ENCODE measurements at places on chromosomes 1 and 21.

DNA sequence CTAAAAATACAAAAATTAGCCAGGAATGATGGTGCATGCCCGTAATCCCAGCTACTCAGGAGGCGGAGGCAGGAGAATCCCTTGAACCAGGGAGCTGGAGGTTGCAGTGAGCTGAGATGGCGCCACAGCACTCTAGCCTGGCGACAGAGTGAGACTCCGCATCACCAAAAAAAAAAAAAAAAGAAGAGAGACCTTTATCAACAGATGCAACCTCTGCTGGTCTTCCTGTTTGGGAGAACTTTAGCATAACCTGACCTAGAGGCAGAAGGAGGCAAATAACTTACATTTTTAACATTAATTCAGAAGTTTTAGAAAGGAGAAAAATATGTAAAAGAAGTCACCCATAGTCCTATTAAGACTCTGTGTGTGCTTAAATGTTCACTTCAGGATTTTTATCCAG, 32.4 kb downstream of the SLAMF1 start:
- no peak for DNase-seq

- DNase-seq: peak; percentile 71
Observed at GRCh38 chr1:8182034-8182761, 135.7 kb upstream of the SLC45A1 start.

DNA sequence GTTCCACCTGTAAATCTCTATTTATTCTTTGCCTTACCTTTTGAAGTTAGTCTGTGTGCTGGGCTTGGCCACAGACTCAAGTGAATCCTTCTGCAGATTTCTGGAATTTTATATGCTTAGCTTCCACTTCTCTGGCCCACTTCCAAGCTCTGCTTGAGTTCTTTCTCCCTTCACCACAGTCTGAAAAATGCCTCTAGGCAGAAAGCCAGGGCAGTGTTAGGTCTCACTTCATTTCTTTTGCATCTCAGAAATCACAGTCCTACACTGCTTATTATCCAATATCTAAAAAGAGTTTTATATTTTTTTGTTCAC, 48.9 kb downstream of the INKA2 start:
- peak; percentile 44 for DNase-seq

GRCh38 chr1:101732261-101732660, 264.5 kb downstream of the OLFM3 start:
- no peak for DNase-seq

DNA sequence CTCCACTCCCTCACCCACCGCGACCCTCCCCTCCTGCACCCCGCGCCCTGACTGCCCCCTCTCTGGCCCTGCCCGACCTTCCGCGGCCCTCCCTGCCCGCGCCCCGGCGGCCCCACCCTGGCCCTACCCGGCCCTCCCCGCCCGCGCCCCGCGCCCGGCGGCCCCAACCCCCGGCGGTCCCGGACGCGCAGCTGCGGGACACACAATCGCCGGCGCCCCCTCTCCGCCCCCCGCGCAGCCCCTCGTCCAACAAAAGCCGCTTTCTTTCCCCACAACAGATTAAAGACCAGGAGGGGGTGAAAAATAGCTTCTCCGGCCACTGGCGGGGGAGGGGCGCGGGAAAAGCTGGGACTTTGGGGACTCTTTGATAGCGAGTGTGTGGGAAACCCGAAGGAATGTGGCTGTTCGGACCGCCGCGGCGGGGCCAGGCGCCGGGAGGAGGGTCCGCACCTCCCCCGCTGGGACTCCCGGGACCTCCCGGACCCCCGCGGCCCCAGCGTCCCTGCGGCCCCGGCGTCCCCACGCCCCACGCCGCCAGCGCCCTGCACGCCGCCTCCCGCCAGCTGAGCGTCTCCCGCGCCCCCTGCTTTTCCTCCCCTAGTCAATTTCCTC, 8.8 kb upstream of the ID3 start:
- no peak for DNase-seq

- DNase-seq: no peak
Observed at GRCh38 chr1:39080269-39080826, 54.2 kb downstream of the NDUFS5 start.

DNA sequence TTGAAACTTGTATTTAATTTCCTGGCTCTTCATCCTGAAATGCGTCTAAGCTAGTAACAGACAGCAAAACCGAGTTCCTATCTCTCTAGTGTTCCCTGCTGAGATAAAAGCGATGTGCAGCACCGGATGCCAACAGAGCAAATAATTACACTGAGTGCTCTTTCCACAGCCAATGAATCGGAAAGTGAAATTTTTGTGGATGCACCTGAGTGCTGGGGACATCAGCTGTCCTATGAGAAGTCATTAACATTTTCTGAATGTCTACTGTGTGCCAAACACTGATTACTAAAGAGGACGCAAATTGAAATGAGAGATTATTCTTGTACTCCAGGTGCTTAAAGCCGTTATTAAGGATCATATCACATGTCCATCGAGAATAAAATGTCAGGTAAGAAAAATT, 278.0 kb downstream of the RGS7 start:
- no peak for DNase-seq

GRCh38 chr1:24437631-24438396, 22.2 kb downstream of the NIPAL3 start:
- DNase-seq: no peak

- DNase-seq: no peak
Observed at GRCh38 chr1:200376528-200376927, 33.3 kb downstream of the ZNF281 start.

GRCh38 chr1:232965124-232965911, 14.9 kb downstream of the NTPCR start:
- DNase-seq: no peak

GRCh38 chr1:235791532-235792060, 75.1 kb downstream of the LYST start:
- DNase-seq: no peak

DNA sequence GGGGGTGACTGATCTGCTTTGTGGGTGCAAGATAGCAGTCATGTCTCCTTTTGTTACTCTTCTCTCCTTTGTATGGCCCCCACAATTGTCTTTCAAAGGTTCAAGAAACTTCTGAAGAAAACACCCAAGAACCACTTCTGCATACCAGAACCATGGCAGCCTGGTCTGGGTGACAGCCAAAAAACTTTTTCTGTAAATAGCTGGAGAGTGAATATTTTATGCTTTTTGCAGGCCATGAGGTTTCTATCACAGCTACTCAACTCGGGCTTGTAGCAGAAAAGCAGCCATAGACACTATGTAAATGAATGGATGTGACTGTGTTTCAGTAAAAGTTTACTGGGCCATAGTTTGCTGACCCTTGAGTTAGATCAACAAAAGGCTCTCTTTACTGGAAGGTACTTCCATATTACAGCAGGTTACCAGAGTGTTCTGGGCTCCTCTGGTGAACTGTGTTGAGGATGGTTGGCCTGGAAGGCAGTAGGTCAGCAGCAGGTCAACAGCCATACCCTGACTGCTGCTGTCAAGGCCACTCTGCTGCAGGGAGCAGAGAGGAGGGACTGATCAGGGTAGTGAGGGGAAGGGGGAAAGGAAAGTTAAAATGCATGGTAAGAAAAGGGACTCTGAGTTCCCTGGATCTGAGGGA, 116.4 kb downstream of the GDAP2 start:
- DNase-seq: no peak

GRCh38 chr1:90989302-90989701, 32.5 kb downstream of the ZNF644 start:
- DNase-seq: no peak

DNA sequence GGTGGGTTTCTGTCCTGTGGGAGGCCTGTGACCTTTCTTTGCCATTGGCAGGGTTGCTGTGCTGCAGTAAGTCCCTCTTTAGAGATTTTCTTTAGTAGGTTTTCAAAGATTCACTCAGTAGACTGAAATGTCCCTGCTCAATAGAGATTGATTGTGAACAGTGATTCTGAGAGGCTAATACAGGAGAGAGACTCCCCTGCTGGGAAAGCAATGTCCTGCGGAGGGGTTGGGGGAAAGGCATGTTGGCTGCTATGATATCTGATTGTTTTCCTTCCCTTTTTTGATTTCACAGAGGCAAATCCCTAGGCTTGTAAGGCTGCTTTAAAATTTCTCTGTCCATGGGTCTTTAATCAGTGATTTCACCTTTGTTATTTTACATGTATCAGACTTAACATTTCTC, 589.9 kb downstream of the ADGRL2 start:
- DNase-seq: no peak

- peak; percentile 22 for DNase-seq
Observed at GRCh38 chr1:57889676-57890320, 465.9 kb upstream of the DAB1 start.

DNA sequence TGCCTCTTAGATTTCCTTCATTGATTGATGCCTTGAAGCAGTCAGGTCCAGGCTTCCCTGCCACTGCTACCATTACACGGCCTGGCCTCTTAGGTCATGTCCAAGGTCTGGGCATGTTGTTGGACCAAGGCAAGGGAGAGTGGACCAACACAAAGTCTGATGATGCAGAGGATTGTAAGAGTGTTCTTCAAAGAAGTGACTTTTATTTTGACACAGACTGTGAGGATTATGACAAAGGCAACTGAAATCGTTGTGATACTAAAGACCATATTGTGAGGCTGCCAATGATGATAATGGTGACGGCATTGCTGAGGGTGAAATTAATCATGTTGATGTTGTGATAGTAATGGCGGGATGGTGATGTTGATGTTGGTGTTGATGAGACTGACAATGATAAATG, 149.5 kb downstream of the GRIK3 start:
- no peak for DNase-seq

GRCh38 chr1:31244326-31244725, 4.6 kb upstream of the NKAIN1 start:
- DNase-seq: peak; percentile 65

DNA sequence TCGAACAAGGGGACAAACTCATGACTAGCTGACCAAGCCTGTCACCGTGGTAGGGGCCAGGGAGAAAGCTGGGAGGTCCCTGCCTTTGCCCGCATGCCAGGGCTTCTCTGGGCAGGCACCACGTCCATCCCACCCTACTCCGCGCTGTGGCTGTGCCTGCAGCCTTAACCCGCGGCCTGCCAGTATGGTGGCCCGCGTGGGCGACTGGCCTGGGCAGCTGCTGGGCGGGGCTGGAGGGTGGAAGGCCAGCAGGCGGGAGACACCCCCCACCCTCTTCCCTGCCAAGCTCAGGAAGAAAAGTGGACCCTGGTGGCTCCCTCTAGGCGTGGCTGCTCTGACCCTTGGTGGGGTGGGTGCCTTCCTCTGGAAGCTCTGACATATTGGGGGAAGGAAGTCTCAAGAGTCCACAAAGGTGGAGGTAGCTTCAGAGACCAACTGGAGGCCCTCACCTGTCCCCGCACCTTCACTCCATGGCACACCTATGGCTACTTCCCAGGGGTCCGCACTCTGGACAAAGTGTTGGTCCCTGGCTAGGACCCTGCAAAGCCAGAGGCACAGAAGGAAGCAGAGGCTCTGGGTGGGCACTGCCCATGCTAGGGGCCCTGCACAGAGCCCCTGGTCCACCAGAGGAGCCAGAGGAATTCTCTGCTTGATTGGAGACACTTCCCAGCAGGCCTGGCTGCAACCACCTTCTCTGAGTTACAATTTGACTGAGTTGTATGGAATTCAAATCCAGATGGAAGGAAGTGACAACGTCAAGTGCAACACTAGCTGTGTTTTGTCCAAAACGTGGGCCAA, 3.3 kb upstream of the SKI start:
- DNase-seq: no peak

DNA sequence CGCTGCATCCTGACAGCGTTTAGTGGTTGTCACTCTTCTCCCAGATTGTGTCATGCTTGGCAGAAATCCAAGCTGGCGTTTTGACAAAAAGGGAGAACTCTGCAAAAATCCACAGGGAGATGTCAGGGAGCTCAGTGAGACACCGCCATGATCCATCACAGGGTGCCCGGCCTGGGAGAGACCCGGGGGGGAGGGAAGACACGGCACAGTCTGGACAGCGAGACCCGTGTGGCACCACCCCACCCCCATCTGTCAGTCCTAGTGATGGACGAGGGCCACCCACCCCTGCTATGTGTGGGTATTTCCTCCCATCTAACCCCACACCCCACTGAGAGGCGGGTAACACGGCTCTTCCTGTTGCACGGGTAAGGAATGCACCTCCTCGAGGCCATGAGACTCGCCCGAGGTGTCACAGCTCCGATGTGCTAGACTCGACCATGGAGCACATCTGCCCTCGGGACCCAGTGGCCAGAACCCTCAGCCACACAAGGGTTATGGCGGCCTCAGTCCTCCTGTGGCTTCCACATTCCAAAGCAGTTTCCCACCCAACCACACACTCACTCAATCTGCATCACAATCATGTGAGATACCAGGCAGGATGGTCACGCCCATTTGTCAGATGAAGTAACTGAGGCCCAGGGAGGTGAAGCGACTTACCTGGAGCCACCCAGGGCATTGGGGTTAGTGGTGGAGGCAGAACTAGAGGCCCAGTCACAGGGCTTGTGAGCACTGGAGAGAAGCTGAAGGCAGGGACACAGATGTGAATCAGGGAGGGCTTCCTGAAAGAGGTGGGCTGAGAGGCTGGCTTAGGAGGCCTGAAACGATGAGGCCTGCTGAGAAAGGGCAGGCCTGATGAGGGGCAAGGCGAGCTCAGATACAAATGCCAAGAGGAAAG, 688.5 kb downstream of the MATN1 start:
- DNase-seq: peak; percentile 14

- DNase-seq: no peak
Observed at GRCh38 chr1:211521102-211521815, 29.3 kb upstream of the RD3 start.

- peak; percentile 90 for DNase-seq
Observed at GRCh38 chr21:16794950-16795349, 717.9 kb upstream of the CXADR start.

- DNase-seq: peak; percentile 6
Observed at GRCh38 chr1:221397141-221397540, 344.7 kb downstream of the DUSP10 start.
